ENCODE measurements at places on chromosomes 13 and 19. TPM values are rescaled to one million over a fixed set of nuclear protein-coding genes. Genes with fewer than 3 reads are reported as not detected.

GRCh38 chr19:2507109-2507508, 31.2 kb downstream of the GADD45B start:
- H3K4me3 ChIP-seq, result peak overlapping the region; percentile 2
- H3K36me3 ChIP-seq, result no peaks in the 10 kb centered on the region
- DNase-seq, result peak; percentile 63
- H3K27me3 ChIP-seq, result no peaks in the 10 kb centered on the region
- peaks cover 6% of the 10 kb centered on the region for H3K4me1 ChIP-seq
- peak overlapping the region; percentile 75 for H3K27ac ChIP-seq

Gene MAG
- total RNA-seq, result not detected

Gene MCEMP1
- 0.16 TPM for total RNA-seq

Gene SCGB2B2
- total RNA-seq, result 1.1 TPM

Gene COL4A2
- total RNA-seq, result 18.4 TPM

- peaks cover 77% of the 10 kb centered on the region for H3K4me1 ChIP-seq
- peak overlapping the region; percentile 88 for H3K27ac ChIP-seq
- DNase-seq, result peak; percentile 99
- H3K4me3 ChIP-seq, result no peak overlapping the region
Observed at GRCh38 chr19:15265850-15266248, 33.6 kb upstream of the EPHX3 start.

Gene PTGER1
- not detected for total RNA-seq

- no peaks in the 10 kb centered on the region for H3K27me3 ChIP-seq
- peak; percentile 59 for DNase-seq
- no peak overlapping the region for H3K27ac ChIP-seq
- peaks cover 7% of the 10 kb centered on the region for H3K36me3 ChIP-seq
- H3K4me3 ChIP-seq, result no peak overlapping the region
Observed at GRCh38 chr19:10390652-10391286, 10.4 kb upstream of the TYK2 start.

DNA sequence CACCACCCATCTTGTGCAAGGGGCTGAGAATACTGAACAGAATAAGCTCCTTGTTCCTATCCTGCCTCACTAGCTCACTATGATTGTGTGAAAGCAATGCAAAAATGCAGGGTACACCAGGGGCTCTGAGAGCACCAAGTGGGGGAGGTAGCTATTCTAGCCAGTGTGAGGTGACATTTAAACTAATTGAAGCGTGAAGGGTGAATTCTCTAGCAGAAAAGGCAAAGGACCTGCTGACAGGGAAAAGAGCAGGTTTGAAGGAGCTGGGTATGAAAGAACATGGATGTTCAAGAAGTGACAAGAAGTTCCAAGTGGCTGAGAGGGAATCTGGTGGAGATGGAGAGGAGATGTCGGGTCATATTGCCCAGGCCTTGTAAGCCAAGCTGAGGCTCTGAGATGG, 64.2 kb downstream of the SIAH3 start:
- no peaks in the 10 kb centered on the region for H3K36me3 ChIP-seq
- H3K27me3 ChIP-seq, result no peaks in the 10 kb centered on the region
- no peak overlapping the region for H3K4me3 ChIP-seq
- H3K4me1 ChIP-seq, result no peaks in the 10 kb centered on the region

- H3K4me1 ChIP-seq, result peaks cover 3% of the 10 kb centered on the region
- H3K27ac ChIP-seq, result no peak overlapping the region
- H3K36me3 ChIP-seq, result no peaks in the 10 kb centered on the region
- no peaks in the 10 kb centered on the region for H3K27me3 ChIP-seq
- no peak for DNase-seq
Observed at GRCh38 chr13:59480396-59481259, 683.1 kb downstream of the DIAPH3 start.

DNA sequence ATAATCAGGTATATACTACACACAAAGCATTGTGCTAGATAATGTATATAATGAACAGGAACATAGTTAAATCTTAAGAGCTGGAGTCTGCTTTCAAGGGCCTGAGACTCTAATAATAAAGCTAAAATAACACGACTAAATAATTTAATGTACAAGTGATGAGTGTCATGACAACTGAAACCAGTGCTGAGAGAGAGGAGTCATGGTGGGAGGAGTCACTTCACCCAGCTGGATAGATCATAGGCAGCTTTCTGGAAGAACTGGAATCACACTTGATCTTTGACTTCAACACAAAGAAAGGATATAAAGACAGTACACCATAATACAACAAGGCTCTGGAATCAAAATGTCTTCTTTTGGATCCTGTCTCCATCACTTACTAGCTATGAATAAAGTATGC, 7.1 kb downstream of the RBM26 start:
- no peaks in the 10 kb centered on the region for H3K27me3 ChIP-seq
- no peak for DNase-seq
- H3K36me3 ChIP-seq, result no peaks in the 10 kb centered on the region

DNA sequence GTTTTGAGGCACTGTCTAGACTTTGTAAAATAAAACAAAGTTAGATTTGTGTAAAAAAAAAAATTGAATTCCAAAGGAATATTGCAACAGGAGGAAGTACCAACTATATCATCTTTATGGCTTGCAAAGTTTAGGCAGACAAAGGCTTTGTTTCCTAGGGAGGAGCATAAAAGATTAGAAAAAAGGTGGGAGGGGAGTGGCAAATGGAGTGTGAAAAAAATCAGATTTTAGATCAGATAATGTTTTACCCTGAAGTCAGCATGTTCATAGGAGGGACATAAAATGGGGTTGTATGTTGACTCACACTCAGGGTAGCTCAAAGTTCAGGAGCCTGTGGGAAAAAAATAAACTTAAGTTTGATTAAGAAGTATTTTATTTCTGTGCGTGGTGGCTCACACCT, 3.7 kb downstream of the ZNF85 start:
- H3K4me1 ChIP-seq, result peaks cover 8% of the 10 kb centered on the region
- H3K36me3 ChIP-seq, result no peaks in the 10 kb centered on the region
- no peaks in the 10 kb centered on the region for H3K27me3 ChIP-seq
- no peak for DNase-seq
- H3K4me3 ChIP-seq, result no peak overlapping the region

GRCh38 chr19:50772476-50772875, 2.2 kb downstream of the GPR32 start:
- no peaks in the 10 kb centered on the region for H3K4me1 ChIP-seq
- H3K27ac ChIP-seq, result no peak overlapping the region
- DNase-seq, result no peak
- no peak overlapping the region for H3K4me3 ChIP-seq
- H3K36me3 ChIP-seq, result no peaks in the 10 kb centered on the region
- H3K27me3 ChIP-seq, result no peaks in the 10 kb centered on the region

Gene LGALS7
- total RNA-seq, result not detected

- peaks cover 22% of the 10 kb centered on the region for H3K4me1 ChIP-seq
- no peak for DNase-seq
- no peak overlapping the region for H3K4me3 ChIP-seq
Observed at GRCh38 chr13:38346764-38347163, 2.9 kb upstream of the UFM1 start.

Gene DNAAF3
- total RNA-seq, result 1.2 TPM

DNA sequence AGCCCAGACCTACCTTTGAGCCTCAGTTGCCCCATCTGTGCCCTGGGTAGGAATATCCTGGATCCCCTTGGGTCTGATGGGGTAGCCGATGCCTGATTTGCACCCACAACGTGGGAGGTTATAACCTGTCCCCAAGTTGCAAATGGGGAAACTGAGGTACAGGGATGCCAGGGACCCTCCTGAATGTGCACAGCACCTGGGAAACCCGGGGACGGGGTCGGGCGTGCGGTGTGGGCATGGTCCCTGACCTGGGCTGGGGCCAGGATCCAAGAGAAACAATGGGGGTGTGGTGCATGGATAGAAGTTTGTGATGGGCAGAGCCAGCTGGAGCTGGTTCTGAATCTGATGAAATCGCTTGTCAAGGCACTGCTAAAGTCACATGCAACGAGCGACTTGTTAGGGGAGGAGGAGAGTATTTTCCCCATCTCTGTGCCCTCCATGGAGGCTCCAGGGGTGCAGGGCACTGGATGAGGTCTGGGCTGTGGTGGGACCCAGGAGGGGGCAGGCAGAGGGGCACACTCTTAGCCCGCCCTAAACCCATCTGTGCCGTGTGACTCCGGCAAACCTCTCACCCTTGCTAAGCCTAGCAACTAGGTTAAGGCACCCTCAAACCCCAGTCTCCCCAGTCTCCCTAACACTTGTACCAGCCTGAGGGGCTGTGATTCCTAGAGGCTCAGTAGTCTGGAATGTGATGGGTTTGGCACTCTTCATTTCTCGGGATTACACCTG, 749 bp downstream of the GDF15 start:
- peak overlapping the region; percentile 81 for H3K27ac ChIP-seq
- H3K4me1 ChIP-seq, result peaks cover 10% of the 10 kb centered on the region
- no peaks in the 10 kb centered on the region for H3K27me3 ChIP-seq
- DNase-seq, result no peak

Gene TEKTIP1
- 2.4 TPM for total RNA-seq

Gene ADPRHL1
- total RNA-seq, result 6.0 TPM

GRCh38 chr13:32645854-32646253, 59.6 kb downstream of the PDS5B start:
- no peaks in the 10 kb centered on the region for H3K36me3 ChIP-seq
- no peak for DNase-seq
- H3K4me3 ChIP-seq, result no peak overlapping the region

Gene VSIG10L
- 0.37 TPM for total RNA-seq

- H3K36me3 ChIP-seq, result no peaks in the 10 kb centered on the region
- H3K27ac ChIP-seq, result no peak overlapping the region
- H3K4me1 ChIP-seq, result no peaks in the 10 kb centered on the region
- H3K4me3 ChIP-seq, result no peak overlapping the region
- H3K27me3 ChIP-seq, result no peaks in the 10 kb centered on the region
- no peak for DNase-seq
Observed at GRCh38 chr13:108315991-108316390, 46.5 kb downstream of the TNFSF13B start.

DNA sequence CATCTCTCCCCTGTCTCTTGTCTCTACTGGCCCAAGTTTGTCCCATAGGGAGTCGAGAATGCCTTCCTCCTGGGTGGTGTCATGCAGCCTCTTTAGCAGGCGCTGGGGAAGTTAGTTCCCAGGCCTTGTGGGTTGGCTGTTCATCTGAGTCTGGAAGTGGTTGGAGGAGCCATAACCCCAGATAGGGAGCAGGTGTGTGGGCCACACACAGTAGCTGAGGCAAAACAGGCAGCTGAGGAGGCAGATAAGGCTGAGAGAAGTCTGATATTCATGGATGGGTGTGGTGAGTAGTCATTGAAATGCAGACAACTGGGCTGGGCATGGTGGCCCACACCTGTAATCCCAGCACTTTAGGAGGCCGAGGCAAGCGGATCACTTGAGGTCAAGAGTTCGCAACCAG, 40.9 kb upstream of the KPNA3 start:
- H3K36me3 ChIP-seq, result no peaks in the 10 kb centered on the region
- no peak for DNase-seq
- no peaks in the 10 kb centered on the region for H3K4me1 ChIP-seq
- H3K27me3 ChIP-seq, result no peaks in the 10 kb centered on the region
- no peak overlapping the region for H3K4me3 ChIP-seq
- H3K27ac ChIP-seq, result no peak overlapping the region

Gene CD177
- 0.25 TPM for total RNA-seq

DNA sequence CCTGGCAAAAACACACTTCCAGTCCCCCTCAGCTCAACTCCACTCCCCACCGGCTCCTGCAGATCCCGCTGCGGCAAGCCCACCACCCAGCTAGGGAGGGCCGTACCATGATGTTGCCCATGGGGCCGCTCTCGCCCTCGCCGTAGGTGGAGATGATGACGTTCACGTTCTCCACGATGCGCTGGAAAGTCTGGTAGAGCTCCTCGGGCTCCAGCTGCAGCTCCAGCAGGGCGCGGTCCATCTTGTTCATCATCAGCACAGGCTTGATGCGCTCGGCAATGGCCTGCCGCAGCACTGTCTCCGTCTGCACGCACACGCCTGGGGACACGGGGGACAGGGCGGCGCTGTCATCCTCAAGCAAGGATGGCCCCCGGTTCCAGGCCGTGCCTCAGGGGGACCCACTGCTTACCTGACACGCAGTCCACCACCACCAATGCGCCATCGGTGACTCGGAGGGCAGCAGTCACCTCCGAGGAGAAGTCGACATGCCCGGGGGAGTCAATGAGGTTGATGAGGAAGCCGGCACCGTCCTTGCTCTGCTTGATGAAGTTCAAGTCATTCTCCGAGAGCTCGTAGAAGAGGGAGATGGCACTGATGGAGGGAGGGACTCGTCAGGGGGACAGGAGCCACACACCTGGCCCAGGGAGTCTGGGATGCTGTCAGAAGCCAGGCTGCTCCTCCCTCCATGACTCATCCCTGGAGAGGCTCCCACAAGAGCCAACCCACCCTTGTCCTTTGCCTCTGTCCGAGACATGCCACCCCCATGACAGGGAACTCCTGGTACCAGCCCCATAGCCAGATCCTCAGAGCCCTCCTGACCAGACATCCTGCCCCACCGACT, 2.3 kb downstream of the EEF2 start:
- H3K27ac ChIP-seq, result no peak overlapping the region
- no peak overlapping the region for H3K4me3 ChIP-seq
- peak; percentile 47 for DNase-seq
- peaks cover 16% of the 10 kb centered on the region for H3K4me1 ChIP-seq

Gene FPR3
- 0.63 TPM for total RNA-seq

- no peak overlapping the region for H3K27ac ChIP-seq
- H3K4me3 ChIP-seq, result no peak overlapping the region
- no peaks in the 10 kb centered on the region for H3K4me1 ChIP-seq
- peaks cover 7% of the 10 kb centered on the region for H3K27me3 ChIP-seq
Observed at GRCh38 chr19:53989600-53990533, 1.6 kb upstream of the CACNG6 start.

DNA sequence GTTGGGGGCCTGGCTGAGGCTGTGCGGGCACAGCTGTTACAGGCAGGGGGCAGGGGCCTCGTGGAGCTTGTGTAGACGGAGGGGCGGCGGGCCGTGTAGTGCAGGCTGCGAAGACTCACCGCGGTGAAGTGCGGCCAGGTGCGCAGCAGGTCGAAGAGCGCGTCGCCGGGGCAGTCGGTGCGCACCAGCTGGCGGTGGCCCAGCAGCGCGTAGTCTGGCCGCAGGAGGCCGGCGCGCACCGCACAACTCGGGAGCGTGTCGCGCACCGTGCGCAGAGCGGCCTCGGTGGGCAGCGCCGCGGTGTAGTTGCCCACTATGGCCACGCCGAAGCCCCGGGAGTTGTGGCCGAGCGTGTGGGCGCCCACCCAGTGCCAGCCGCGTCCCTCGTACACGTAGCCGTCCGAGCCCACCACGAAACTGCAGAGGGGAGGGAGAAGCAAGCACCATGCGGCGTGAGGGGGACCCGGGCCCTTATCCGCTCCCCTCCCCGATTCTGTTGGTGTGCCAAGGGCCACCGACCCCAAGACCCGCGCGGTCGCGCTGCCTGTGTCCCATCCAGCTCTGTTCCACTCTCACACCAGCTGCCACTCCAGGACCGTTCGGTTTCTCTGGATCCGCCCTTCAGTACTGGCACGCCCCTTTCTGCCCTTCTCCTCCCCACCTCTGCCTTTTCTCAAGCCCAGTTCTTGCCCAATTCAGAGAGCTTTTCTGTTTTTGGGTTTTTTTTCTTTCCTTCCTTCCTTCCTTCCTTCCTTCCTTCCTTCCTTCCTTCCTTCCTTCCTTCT, 5.4 kb upstream of the RASAL3 start:
- no peak overlapping the region for H3K27ac ChIP-seq
- no peaks in the 10 kb centered on the region for H3K36me3 ChIP-seq
- H3K4me1 ChIP-seq, result no peaks in the 10 kb centered on the region
- H3K4me3 ChIP-seq, result no peak overlapping the region

GRCh38 chr13:113625965-113626721, 31.9 kb downstream of the ATP4B start:
- no peaks in the 10 kb centered on the region for H3K4me1 ChIP-seq
- DNase-seq, result peak; percentile 17
- H3K4me3 ChIP-seq, result no peak overlapping the region
- H3K36me3 ChIP-seq, result no peaks in the 10 kb centered on the region
- no peak overlapping the region for H3K27ac ChIP-seq
- H3K27me3 ChIP-seq, result no peaks in the 10 kb centered on the region
